Stimulated activated CD8-positive, alpha-beta memory T cell treated with anti-CD3 and anti-CD28 coated beads, Interleukin-4, amount 100 ng/mL, for 1 hour (primary cell): ENCODE measurements at places on chromosomes 7 and 10.

DNA sequence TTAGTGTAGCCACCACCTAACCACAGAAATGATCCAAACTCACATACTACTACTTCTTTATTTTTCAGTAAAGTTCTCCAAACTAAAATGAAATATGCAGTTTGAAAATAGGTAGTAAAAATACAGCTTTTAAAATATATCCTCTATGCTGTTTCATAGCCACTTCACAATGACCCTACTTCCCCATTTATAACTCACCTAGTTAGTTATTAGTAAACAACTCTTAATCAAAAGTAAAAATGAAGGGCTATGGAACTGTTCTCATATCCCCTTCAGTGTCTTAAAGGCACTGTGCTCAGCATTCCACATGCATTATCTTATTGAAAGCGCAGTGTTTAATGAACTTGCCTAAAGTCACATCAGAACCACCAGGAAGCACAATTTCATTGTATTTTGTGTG, 43.5 kb downstream of the KMT2C start:
- no peak for DNase-seq

GRCh38 chr7:123662755-123663154, 7.1 kb downstream of the LMOD2 start:
- DNase-seq, result no peak

GRCh38 chr7:158495786-158496185, 91.8 kb downstream of the PTPRN2 start:
- no peak for DNase-seq

DNA sequence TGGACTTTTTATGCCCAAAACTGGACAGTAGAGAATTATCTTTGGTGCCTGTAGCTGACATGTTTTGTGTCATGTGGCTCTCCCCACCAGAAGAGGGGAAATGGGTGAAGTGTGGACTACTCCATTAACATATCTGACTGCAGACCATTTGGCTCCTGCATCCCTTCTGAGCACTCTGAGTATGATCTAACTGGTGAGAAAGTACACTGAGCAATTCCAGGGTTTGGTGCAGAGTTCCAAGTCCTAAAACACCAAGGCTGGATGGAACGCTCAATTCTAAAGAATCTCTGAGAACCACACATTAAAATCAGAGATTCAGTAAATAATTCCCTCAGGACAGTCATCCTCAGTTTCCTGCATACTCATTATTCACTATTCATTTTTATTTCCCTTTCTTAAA, 22.8 kb upstream of the OSBPL3 start:
- DNase-seq, result no peak

DNA sequence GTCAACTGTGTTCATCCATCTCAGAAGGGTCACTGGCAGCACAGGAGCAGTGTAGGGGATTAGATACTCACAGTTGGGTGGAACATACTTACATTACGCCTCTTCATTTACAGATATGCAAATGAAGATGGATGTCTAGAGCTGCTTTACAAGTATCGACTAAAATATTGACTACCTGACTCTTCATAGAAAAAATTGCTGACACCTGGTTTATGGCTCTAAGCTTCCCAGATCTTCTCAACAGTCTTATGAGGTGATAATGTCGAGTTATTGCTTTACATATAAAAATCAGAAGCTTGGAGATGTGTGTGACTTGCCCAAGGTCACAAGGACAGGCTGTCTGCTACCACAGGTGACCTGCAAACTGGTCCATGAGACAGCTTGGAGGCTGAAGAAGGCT, 677.2 kb downstream of the TYW1 start:
- DNase-seq, result no peak

GRCh38 chr10:38043516-38043915, 33.0 kb downstream of the ZNF33A start:
- DNase-seq, result no peak

- no peak for DNase-seq
Measured at GRCh38 chr7:32536016-32536415, 40.7 kb downstream of the AVL9 start.

GRCh38 chr10:107540981-107541380, 376.5 kb upstream of the SORCS1 start:
- DNase-seq, result no peak

GRCh38 chr10:86752311-86752710, 4.1 kb upstream of the BMPR1A start:
- DNase-seq, result no peak

GRCh38 chr7:32893207-32893524, 1.6 kb upstream of the KBTBD2 start:
- DNase-seq, result no peak

- DNase-seq, result no peak
Measured at GRCh38 chr10:44874166-44874565, 37.0 kb upstream of the TMEM72 start.

GRCh38 chr7:22730921-22731654, 4.1 kb downstream of the IL6 start:
- no peak for DNase-seq

GRCh38 chr7:108308276-108308675, 148.0 kb downstream of the NRCAM start:
- DNase-seq, result no peak
